ENCODE measurements at places on chromosomes 5 and 9. TPM values are rescaled to one million over a fixed set of nuclear protein-coding genes. Genes with fewer than 3 reads are reported as not detected.

BRIX1 gene
- polyA plus RNA-seq: 32.5 TPM

DNA sequence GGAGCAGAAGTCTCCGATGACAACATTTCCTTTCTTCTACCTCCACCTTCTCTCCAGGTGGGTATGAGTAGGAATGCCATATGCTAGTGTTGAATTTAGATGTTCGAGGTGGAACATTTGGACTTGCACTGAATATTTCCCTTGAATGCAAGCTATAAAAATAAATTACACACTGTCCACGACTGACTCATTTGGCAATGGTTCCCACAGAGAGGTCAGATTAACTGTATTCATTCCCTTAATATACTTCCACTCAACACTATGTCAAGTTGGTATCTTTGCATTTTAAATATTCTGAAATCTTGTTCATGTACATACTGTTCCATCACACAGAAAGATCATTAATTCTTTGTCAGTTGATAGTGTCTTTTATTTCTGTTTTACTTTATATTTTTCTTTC, 222.6 kb upstream of the PIK3R1 start:
- DNase-seq: no peak

GRCh38 chr5:92849756-92850155, 731.3 kb downstream of the NR2F1-AS1 start:
- DNase-seq: no peak

GRCh38 chr9:34513567-34514214, 9.1 kb downstream of the ENHO start:
- DNase-seq: no peak

BAAT gene
- not detected for polyA plus RNA-seq

CBY3 gene
- not detected for polyA plus RNA-seq

HAPLN1 gene
- 4.1 TPM for polyA plus RNA-seq
